ENCODE measurements at places on chromosomes 7 and 10. TPM values are rescaled to one million over a fixed set of nuclear protein-coding genes. Genes with fewer than 3 reads are reported as not detected.

The CCDC172 gene
- total RNA-seq = not detected

The SLC26A5 gene
- total RNA-seq = 0.37 TPM

The SPDYE6 gene
- not detected for total RNA-seq

The HYAL4 gene
- not detected for total RNA-seq

The GIMAP4 gene
- 39.0 TPM for total RNA-seq

The NPTX2 gene
- total RNA-seq = 5.5 TPM

The ZNF282 gene
- total RNA-seq = 36.4 TPM

The KCNIP2 gene
- total RNA-seq = 4.1 TPM

The PPP1R9A gene
- total RNA-seq = 39.6 TPM

The PTF1A gene
- not detected for total RNA-seq

The WNT16 gene
- not detected for total RNA-seq

The PRSS1 gene
- not detected for total RNA-seq

The ANKRD22 gene
- 0.48 TPM for total RNA-seq

The CCL24 gene
- total RNA-seq = not detected

The SUN3 gene
- not detected for total RNA-seq

The IFIT5 gene
- total RNA-seq = 7.7 TPM

The GPR85 gene
- total RNA-seq = not detected

The ANXA11 gene
- 55.0 TPM for total RNA-seq

The CSTF2T gene
- 18.4 TPM for total RNA-seq

The CHAT gene
- not detected for total RNA-seq

The CTAGE8 gene
- not detected for total RNA-seq

The GRID1 gene
- total RNA-seq = 1.3 TPM

The ASB13 gene
- 21.4 TPM for total RNA-seq

The SLC25A40 gene
- total RNA-seq = 36.4 TPM

The RAMP3 gene
- total RNA-seq = 68.5 TPM

The DBF4 gene
- 27.7 TPM for total RNA-seq

All from uterus (tissue), 4 donors.